ENCODE measurements at places on chromosomes 1 and 21. TPM values are rescaled to one million over a fixed set of nuclear protein-coding genes. Genes with fewer than 3 reads are reported as not detected.

The G0S2 gene
- total RNA-seq: 23.6 TPM

The AADACL4 gene
- not detected for total RNA-seq

The GJA5 gene
- 0.59 TPM for total RNA-seq

The SNRNP40 gene
- total RNA-seq: 67.1 TPM

The LRRC38 gene
- not detected for total RNA-seq

The CACNA1S gene
- not detected for total RNA-seq

The TLR5 gene
- total RNA-seq: 0.14 TPM

The TMPRSS15 gene
- not detected for total RNA-seq

The CD53 gene
- total RNA-seq: not detected

The OR2M5 gene
- total RNA-seq: not detected

The ANGPTL3 gene
- not detected for total RNA-seq

The AVPR1B gene
- not detected for total RNA-seq

The METTL13 gene
- total RNA-seq: 26.7 TPM

The FLG2 gene
- not detected for total RNA-seq

The SLAMF9 gene
- 0.09 TPM for total RNA-seq

The SELP gene
- total RNA-seq: not detected

The KLHDC9 gene
- 1.5 TPM for total RNA-seq

The FCGR1A gene
- not detected for total RNA-seq

The C1orf185 gene
- not detected for total RNA-seq

The ATP5PO gene
- 138 TPM for total RNA-seq

The KIF2C gene
- 19.1 TPM for total RNA-seq

The PEAR1 gene
- 13.6 TPM for total RNA-seq

The DAB1 gene
- total RNA-seq: under 0.01 TPM
